ENCODE measurements at places on chromosomes 6 and 20. TPM values are rescaled to one million over a fixed set of nuclear protein-coding genes. Genes with fewer than 3 reads are reported as not detected.

DNA sequence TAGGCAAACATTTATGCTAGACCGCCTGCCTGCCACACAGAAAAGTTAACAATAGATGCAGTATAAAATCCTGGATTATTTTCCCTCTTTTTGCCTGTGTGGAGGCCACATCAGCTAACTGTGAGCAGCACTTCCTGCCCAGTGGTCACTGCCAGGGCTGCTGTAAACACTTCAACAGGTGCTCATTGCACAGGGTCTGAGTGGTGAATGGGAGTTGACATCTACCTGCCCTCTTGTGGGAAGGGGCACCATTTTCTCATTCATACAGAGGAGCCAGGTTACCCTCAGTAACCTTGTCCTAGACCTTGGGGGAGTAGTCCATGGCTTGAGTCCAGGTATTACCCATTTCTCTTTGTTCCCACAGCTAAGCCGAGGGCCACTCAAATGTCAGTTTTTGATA is 235.3 kb downstream of the TMEM242 start:
- no peaks in the 10 kb centered on the region for H3K27me3 ChIP-seq
- no peak overlapping the region for H3K4me3 ChIP-seq
- no peak for DNase-seq
- H3K36me3 ChIP-seq = peaks cover 9% of the 10 kb centered on the region
- no peak overlapping the region for H3K27ac ChIP-seq

GRCh38 chr6:125132058-125132457 is 21.5 kb upstream of the TPD52L1 start:
- H3K27ac ChIP-seq = no peak overlapping the region
- H3K4me1 ChIP-seq = no peaks in the 10 kb centered on the region
- no peak for DNase-seq
- no peaks in the 10 kb centered on the region for H3K27me3 ChIP-seq
- H3K36me3 ChIP-seq = no peaks in the 10 kb centered on the region
- H3K4me3 ChIP-seq = no peak overlapping the region

- no peaks in the 10 kb centered on the region for H3K27me3 ChIP-seq
- no peak overlapping the region for H3K4me3 ChIP-seq
- peaks cover 13% of the 10 kb centered on the region for H3K4me1 ChIP-seq
- peak; percentile 92 for DNase-seq
- peak overlapping the region; percentile 55 for H3K27ac ChIP-seq
Observed at GRCh38 chr20:60249436-60249835, 291.2 kb downstream of the CDH26 start.

GRCh38 chr6:35754452-35755277 is 17.8 kb downstream of the ARMC12 start:
- peak; percentile 69 for DNase-seq
- no peaks in the 10 kb centered on the region for H3K27me3 ChIP-seq
- H3K4me1 ChIP-seq = no peaks in the 10 kb centered on the region
- no peak overlapping the region for H3K27ac ChIP-seq
- no peak overlapping the region for H3K4me3 ChIP-seq

DNA sequence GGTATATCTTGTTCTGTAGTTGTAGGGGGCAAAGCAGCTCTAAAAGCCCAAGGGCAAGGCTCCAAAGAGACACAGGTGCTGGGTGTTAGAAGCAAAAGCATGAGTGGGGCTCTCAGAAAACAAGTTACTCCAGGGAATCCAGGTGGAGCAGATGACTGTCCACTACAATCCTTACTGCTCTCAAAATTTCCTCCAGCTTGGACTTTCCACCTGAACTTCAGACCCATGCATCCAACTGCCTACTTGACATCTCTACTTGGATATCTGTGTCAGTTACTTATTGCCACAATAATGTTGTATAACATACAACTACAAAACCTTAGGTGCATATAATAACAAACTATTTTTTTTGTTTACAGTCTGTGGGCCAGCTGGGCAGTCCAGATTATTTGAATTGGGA is 22.8 kb upstream of the DTNBP1 start:
- no peak overlapping the region for H3K27ac ChIP-seq
- H3K4me3 ChIP-seq = no peak overlapping the region
- DNase-seq = no peak
- peaks cover 2% of the 10 kb centered on the region for H3K27me3 ChIP-seq
- H3K4me1 ChIP-seq = peaks cover 2% of the 10 kb centered on the region

DNA sequence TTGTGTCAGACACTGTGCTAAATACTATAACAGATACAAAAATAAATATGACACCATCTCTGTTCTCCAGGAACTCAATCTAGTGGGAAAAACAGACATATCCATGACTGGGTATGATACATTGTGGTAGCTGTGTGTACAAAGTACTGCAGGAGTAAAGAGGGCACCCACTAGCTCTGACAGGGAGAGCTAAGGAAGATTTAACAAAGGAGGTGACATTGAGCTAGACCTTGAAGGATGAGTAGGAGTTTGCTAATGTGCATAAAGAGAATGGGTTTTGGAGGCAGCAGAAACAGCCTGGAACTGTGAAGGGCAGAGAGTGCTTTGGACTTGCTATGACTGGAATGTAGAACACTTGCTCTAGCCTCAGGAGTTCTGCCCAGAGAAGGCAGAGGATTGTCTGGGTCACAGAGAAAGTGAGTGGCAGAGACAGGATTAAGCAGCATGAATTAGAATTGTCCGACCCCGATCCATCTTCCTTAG is 14.4 kb downstream of the MMP24 start:
- H3K36me3 ChIP-seq = no peaks in the 10 kb centered on the region
- H3K27me3 ChIP-seq = no peaks in the 10 kb centered on the region
- DNase-seq = no peak
- H3K4me1 ChIP-seq = no peaks in the 10 kb centered on the region

- no peak overlapping the region for H3K27ac ChIP-seq
- no peak for DNase-seq
- no peak overlapping the region for H3K4me3 ChIP-seq
- H3K36me3 ChIP-seq = no peaks in the 10 kb centered on the region
- no peaks in the 10 kb centered on the region for H3K27me3 ChIP-seq
- H3K4me1 ChIP-seq = peaks cover 6% of the 10 kb centered on the region
Observed at GRCh38 chr20:34560141-34560523, 1.6 kb downstream of the MAP1LC3A start.

ADGRB3 gene
- not detected for total RNA-seq

TUBB2B gene
- 5.6 TPM for total RNA-seq

FABP7 gene
- total RNA-seq = not detected

FAXC gene
- 1.1 TPM for total RNA-seq

COL12A1 gene
- total RNA-seq = 1,393 TPM

TREM1 gene
- 1.8 TPM for total RNA-seq
